ENCODE measurements at places on chromosomes 7 and 10.

- no peak for DNase-seq
Observed at GRCh38 chr10:6237199-6237530, 34.4 kb downstream of the PFKFB3 start.

- no peak for DNase-seq
Observed at GRCh38 chr10:76080451-76080850, 649.0 kb downstream of the LRMDA start.

DNA sequence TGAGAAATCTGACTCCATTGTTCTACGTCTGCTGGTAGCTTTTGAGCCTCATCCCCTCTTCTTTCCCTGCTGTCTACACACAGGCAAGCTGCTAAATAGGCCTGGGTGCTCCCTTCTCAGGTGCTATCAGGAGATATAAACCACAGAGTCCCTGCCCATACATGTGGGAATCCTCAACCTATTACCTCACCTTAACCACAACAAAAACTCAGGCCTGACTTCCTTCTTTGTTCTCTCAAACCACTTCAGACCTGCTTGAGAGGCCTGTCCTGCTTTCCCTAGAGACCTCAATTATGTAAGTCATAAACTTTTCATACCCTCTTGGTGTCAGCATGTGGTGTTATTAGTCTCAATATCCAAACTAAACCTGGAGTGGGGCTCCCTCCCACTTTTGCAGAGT is 75.0 kb upstream of the MAGI2 start:
- no peak for DNase-seq

GRCh38 chr10:79417731-79418130 is 27.7 kb downstream of the ZCCHC24 start:
- no peak for DNase-seq

GRCh38 chr10:74293686-74294371 is 142.8 kb downstream of the ADK start:
- peak; percentile 71 for DNase-seq

DNA sequence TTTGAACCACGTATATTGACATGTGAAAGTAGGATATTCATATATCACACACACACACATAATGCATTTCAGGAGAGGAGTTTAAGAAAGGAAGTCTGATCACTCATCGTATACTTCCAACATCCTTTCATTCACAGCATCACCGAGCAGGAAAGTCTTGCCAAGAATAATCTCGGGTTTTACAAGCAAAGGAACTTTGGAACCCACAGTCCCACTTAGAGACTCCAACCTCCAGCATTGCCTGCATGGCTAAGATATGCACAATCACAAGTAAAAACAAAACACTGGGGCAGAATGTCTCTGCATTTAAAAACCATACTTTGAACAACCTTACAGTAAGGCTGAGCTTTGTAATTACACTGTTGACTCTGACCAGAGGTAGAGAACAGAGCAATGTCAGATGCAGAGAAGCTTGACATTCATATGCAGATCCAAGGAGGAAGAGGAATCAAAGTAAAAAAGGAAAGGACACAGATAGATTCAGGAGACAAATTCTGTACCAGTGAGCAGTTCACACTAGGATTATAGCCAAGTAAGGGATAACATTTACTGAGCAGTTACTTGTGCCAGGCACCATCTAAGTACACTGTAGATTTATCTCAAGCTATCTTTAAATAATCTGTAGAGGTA is 14.8 kb downstream of the THSD7A start:
- DNase-seq, result no peak

DNA sequence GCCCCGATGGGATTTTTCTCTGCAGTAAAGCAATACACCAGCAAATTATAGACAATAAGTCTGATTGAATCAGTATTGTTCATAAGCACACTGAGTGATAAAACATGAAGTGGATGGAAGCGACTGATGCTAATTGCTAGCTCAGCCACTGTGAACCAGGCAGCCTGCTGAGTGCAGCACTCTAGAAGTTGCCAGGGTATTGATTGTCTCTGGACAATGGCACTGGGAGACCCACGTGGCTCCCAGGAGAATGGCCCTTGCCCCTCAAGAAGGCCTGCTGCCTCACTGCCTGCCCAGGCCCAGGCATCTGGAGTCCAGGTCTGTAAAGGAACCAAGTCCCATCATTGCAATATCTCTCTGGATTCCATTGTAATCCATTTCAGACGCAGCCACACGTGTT is 80.4 kb upstream of the TCERG1L start:
- DNase-seq, result no peak

GRCh38 chr10:112333452-112333851 is 40.5 kb upstream of the ACSL5 start:
- no peak for DNase-seq

DNA sequence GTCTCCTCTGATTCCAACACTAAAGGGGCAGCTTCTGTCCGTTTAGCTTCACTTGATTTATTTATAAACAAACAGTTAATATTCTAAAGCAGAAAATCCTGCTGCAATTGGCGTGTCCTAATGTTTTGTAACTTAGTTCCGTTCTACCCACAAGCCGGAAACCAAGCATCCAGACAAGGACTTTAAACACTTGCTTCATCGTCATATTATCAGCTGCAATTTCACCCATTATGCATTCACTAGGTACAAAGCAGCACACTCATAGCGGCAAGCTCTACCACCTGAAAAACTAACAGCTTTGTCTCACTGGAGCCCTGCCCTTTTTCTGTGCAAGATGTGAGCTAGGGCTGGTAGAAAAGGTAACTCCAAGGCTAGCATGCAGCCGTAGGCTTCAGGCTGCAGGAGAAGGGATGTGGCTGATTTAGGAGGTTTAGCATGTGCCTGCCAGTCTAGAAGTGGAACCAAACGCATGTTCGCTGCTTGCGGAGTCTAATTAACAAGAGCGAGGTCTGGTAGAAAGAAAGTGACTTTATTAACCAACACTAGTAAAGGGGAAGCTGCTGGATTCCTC is 43.7 kb upstream of the BPGM start:
- DNase-seq, result peak; percentile 11

DNA sequence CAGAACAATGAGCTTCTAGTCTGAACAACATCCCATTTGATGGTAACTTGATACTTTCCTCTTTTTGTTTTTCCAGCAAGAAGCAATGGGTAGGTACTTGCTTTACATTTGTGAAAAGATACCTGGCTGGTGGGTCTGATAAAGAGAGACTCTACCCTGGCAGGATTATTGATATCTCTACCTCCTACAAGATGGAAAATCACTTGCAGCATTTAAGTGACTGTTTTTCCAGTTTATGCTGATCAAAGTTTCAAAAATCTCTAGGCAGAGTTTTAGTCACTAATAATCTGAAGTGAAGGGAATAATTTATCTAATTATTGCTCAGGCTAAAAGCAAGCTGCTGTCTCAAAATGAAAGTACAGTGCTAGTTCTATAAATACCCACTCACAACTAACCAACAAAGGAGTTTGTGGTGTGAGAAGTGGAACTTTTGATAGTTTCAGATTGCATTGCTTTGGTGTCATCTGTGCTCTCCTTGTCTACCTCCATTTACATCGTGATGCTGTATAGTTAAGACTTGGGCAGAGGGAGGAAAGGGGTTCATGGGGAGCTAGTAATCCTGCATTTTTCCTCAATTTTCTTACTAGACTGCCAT is 86.0 kb upstream of the ANKRD1 start:
- DNase-seq, result no peak

- no peak for DNase-seq
Observed at GRCh38 chr7:101020444-101020843, 563 bp downstream of the MUC17 start.

GRCh38 chr10:11170993-11171851 is 153.6 kb downstream of the CELF2 start:
- no peak for DNase-seq

GRCh38 chr10:6694447-6695140 is 114.5 kb upstream of the PRKCQ start:
- DNase-seq, result no peak

- no peak for DNase-seq
Observed at GRCh38 chr10:71995887-71996575, 31.8 kb downstream of the CHST3 start.

DNA sequence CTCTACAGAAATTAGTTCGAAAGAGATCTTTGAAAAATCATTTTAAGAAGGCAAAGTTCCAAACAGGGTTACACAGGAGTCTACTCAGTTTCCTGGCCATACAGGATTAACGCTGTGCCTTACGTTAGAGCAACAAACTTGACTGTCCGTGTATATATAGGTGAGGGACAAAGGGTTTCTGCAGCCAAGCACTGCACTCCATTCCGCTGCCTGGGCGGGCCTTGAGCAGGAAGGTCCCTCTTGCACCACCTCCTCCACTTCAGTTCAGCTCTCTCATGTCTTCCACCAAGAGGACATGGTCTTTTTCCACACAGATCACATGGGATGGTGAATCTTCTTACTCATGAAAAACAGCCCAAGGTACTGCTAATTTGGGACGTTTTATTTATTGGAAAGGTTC is 43.2 kb downstream of the MCMBP start:
- no peak for DNase-seq

- no peak for DNase-seq
Observed at GRCh38 chr7:156577645-156578577, 62.7 kb upstream of the RNF32 start.

DNA sequence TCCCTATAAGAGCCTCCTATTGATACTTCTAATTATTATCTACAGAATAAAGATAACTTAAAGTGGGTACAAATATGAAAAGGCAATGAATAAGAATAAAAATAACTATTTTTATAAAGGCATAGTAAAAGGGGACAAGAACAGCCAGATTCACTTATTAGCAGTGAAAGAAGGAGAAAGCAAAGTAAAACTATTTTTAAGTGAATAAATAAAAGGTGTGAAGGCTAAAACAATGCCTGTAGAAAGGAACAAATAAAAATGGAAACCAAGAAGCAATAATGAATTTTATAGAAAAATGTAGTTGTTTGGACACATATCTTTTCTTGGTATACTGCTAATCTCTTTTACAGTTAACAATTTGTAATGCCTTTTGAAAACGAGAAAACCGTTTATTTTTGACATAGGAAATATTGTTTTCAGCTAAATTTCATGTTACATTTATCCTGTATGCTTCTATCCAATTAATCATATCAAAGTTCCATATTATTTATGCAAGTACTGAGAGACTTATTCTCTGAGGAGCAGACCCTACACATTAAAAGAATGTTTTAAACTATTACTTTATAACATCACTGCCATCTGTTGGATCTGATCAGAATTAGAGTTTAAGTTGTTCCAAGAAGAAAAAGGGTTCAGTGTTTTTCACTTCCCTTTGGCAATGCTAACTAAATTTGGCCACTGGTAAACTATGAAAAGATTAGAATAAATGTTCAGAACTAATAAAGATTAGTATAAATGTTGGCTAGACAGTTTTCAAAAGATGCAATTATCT is 59.1 kb downstream of the ARMC3 start:
- DNase-seq, result no peak

- peak; percentile 36 for DNase-seq
Observed at GRCh38 chr7:144384071-144384470, 19.4 kb downstream of the NOBOX start.

DNA sequence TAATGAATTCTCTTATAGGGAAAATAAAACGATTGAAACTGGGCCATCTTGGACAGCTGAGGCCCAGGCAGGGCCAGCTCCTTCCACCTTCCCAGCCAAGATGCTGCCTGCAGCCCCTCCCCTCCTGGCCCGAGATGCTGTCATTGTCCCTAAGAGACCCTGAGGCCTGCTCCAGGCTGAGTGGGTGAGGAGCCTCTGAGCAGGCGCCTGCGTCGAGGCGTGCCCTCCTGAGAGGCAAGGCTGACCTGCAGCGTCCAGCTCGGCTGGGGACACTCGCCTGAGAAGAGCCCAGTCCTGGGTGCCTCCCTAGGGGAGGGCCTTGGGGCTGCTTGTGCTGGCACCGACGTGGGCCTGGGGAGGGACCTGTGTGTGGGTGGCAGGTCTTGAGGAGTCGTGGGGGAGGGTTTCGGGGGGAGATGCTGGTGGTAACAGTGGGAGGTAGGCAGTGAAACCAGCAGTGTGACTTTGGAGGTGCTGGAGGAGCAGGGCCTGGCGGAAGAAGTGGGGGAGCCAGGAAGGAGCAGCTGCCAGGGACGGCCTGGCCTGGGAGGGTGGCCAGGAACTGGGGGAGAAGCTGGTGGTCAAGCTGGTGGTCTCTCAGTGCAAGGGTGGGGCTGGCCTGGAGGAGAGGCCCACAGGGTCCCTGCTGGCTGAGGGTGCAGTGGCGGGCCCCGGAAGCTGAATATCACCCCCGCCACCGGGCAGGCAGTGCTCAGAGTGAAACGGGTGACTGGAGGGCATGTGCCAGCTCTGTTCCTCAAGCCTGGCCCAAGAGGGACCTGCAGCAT is 7.9 kb downstream of the GPR146 start:
- peak; percentile 82 for DNase-seq

DNA sequence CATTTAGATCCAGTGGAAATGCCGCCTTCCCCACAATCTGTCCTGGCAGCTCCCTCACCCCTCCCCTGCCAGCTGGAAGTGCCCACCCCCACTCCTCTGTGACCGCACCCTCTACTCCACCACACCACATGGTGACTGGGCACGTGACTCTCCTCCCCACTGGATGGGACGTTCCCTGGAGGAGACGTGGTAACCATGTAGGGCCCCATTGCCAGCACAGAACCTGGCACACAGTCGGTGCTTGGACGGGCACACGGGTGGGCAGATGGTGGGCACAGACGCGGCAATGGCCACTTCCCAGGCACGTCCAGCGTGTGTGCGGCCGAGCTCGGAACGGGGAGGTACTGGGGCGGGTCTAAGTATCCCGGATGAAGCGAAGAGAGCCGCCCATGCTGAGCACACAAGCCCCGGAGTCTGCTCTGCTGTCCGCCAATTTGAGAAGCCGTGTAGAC is 245.6 kb downstream of the MAD1L1 start:
- no peak for DNase-seq

DNA sequence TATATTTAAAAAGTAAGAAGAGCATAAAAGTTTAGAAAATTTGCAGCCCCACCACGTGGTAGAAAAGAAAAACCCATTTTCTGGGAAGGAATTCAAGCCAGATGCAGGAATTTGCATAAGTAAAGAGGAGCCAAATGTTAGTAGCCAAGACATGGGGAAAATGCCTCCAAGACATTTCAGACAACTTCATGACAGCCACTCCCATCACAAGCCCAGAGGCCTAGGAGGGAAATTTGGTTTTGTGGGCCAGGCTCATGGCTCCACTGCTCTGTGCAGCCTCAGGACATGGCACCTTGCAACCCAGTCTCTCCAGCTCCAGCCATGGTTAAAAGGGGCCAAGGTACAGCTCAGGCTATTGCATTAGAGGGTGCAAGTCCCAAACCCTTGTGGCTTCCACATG is 411.9 kb downstream of the THSD7A start:
- DNase-seq, result no peak

DNA sequence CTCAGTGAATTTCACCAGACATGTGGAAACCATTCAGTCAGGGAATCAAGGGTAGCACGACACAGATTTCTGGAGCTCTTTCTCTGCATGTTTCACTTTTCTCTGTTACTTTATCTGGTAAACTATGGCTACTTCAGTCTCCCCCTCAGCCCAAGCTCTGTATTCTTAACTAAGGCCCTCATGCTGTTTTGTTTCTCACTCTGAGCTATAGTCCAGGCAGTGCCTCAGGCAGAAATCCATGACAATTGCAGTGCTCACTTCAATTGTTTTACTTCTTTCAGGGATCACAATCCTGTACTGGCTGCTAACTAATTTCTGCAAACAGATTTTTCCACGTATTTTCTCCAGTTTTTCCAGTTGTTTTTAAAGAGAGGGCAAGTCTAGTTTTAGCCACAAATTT is 1599.9 kb upstream of the LRRTM3 start:
- no peak for DNase-seq

- peak; percentile 43 for DNase-seq
Observed at GRCh38 chr10:73785721-73786511, 510 bp downstream of the ZSWIM8 start.

Measured in thyroid gland (tissue), 4 donors.